ENCODE measurements at places on chromosomes 5 and 9.

DNA sequence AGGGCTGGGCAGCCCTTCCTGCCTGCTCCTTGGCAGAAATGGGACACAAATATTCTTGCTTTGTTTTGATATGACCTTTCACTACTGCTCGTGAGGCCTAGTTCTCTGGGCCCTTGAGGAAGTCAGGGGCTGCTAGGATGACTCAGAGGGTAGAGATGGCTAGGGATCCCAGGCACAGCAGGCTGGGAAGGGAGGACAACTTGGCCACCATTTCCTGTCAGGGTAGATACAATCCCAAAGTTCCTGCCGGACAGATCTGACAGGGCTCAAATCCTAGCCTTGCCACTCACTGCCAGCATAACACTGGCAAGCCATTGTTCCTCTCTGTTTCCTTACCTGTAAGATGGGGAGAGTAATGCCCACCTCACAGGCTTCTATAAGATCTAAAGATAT is 31.7 kb upstream of the MEIKIN start:
- DNase-seq = no peak

DNA sequence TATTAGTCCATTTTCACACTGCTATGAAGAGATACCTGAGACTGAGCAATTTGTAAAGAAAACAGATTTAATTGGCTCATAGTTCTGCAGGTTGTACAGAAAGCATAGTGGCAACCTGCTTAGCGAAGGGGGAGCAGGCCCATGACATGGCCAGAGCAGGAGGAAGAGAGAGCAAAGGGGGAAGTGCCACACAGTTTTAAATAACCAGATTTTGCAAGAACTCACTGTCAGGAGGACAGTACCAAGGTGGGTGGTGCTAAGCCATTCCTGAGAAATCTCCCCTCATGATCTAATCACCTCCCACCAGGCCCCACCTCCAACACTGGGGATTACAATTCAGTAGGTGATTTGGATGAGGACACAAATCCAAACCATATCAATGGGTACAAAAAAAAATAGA is 16.8 kb upstream of the PCSK5 start:
- DNase-seq = no peak

GRCh38 chr9:98590101-98590500 is 118.6 kb downstream of the GABBR2 start:
- no peak for DNase-seq

DNA sequence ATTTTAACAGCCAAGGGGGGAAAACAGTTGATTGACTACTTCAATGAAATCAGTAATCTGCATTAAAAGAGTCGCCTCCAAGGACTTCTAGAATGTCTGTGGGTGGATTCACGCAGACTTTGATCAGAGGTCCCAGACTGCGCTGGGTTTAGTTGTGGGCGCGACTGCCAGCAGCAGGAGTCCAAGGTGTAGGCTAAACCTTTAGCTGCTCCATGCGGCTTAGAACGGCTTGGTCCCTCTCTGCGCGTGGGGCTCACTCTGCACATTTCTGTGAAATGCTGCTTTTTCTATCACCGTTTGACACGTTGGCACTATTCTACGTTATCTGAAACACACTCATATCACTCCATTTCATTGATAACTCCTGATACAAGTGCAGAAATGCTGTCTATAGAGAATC is 48.6 kb upstream of the IRX2 start:
- no peak for DNase-seq

GRCh38 chr9:79357194-79357593 is 214.6 kb upstream of the TLE4 start:
- DNase-seq = no peak

- DNase-seq = no peak
Observed at GRCh38 chr9:75101004-75101588, 12.8 kb downstream of the OSTF1 start.

GRCh38 chr5:150639377-150639692 is 1.1 kb upstream of the SYNPO start:
- no peak for DNase-seq

All from GM04503 (cell line).